Epithelial cell of proximal tubule (primary cell): ENCODE measurements at places on chromosomes 2 and 18. TPM values are rescaled to one million over a fixed set of nuclear protein-coding genes. Genes with fewer than 3 reads are reported as not detected.

The ITGB6 gene
- total RNA-seq, result 35.3 and 50.4 TPM in 2 replicates

The SULT6B1 gene
- not detected in 2 replicates for total RNA-seq

The IL36A gene
- not detected in 2 replicates for total RNA-seq

The THSD7B gene
- 0.81 and 1.4 TPM in 2 replicates for total RNA-seq

The C1QL2 gene
- not detected in 2 replicates for total RNA-seq
